ENCODE measurements at places on chromosomes 6 and 20.

GRCh38 chr6:110284855-110285254 is 73.3 kb downstream of the METTL24 start:
- no peak for DNase-seq

GRCh38 chr20:24772667-24773066 is 176.4 kb upstream of the CST7 start:
- no peak for DNase-seq

GRCh38 chr6:110875548-110876169 is 1.1 kb downstream of the AMD1 start:
- peak; percentile 39 for DNase-seq

- no peak for DNase-seq
These were observed 843.8 kb upstream of the GJE1 start for GRCh38 chr6:141288947-141289346.

GRCh38 chr6:32290886-32291450 is 67.1 kb upstream of the NOTCH4 start:
- DNase-seq = no peak

- DNase-seq = no peak
These were observed 402.5 kb downstream of the RFPL4B start for GRCh38 chr6:112749673-112750072.

GRCh38 chr6:17842014-17842776 is 135.5 kb upstream of the NUP153 start:
- no peak for DNase-seq

GRCh38 chr6:158220786-158221442 is 52.8 kb downstream of the GTF2H5 start:
- DNase-seq = peak; percentile 49

- no peak for DNase-seq
These were observed 27.8 kb upstream of the MYCT1 start for GRCh38 chr6:152669895-152670294.

GRCh38 chr20:50215926-50216325 is 25.3 kb downstream of the CEBPB start:
- DNase-seq = no peak

DNA sequence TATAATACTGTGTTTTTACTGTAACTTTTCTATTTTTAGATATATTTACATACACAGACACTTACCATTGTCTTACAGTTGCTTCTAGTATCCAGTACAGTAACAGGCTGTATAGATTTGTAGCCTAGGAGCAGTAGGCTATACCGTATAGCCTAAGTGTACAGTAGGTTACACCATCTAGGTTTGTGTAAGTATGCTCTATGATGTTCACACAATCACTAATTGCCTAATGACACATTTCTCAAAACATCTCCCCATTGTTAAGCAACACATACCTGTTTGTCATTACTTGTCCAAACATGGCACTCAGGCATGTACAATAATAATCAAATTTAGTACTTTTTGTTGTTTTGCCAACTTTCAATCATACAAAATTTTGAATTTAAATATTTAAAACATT is 757.3 kb downstream of the DOK5 start:
- DNase-seq = no peak

DNA sequence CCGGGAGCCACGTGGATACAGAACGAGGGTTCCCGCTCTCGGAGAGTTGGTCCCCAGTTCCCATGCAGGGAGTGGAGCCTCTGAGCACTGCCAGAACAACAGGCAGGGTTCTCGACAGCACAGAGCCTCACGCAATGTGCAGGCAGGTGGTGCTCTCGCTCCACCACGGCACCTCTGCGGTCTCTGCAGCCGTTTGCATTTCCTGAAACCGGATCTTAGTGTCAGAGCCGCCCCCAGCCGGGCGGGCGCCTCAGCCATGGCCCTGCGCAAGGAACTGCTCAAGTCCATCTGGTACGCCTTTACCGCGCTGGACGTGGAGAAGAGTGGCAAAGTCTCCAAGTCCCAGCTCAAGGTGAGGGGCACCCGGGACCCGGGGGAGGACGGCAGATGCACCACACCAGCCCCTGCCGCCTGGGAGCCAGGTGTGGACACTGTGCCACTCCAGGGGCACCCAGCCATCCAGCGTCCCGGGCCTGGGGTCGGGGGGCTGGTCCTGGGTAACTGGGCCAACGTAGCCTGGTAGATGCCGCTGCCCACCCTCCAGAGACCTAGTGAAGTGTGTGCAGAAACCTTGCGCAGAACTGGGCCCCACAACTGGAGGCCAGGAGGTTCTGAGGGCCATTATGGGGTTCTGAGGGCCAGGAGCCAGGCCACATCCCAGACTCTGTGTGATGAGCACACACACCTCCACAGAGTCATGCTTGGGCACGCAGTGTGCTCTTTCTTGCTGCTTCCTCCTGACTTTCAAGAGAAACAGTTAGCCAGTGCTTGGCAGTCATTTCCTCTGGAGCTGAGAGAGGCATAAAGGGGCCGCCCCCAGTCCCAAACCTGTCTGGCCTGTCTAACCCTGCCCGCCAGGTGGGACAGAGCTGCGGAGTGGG is at the start of gene DEF6:
TSS of gene DEF6 (plus strand) at position 218 of the 881 bp plus-strand sequence. CDS start at position 257, 39 bp downstream.
- peak; percentile 78 for DNase-seq

DNA sequence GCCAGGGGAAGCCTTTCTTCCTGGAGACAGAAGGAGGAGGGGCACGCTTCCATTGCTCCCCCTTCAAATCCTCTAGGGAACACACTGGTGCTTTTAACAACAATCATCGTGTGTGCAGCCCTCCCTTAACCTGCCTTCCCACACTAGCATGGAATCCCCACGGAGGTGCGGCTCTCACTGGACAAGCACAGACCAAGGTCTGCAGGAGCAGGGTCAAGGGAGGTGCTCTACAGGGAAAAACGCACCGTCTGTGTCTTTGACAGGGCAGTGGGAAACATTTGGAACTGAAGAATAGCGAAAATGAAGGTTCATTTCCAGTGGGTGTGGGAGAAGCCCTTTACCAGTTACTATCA is 527.1 kb downstream of the QKI start:
- DNase-seq = no peak

DNA sequence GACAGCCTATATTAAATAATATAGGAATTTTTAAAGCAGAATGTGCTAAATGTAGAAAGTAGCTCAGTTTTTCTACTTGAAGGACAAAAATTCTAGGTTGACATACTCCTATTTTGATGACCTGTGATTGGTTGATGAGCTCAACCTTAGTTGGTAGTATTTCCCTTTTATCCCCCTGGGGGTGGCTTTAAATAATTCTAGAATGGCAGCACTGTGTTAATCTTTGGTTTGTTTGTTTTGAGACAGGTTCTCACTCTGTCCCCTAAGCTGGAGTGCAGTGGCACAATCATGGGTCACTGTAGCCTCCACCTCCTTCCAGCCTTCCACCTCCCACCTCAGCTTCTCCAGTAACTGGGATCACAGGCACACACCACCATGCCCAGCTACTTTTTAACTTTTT is 29.2 kb downstream of the FARS2 start:
- DNase-seq = no peak

- DNase-seq = no peak
These were observed 130.5 kb downstream of the HFE start for GRCh38 chr6:26217714-26218075.

DNA sequence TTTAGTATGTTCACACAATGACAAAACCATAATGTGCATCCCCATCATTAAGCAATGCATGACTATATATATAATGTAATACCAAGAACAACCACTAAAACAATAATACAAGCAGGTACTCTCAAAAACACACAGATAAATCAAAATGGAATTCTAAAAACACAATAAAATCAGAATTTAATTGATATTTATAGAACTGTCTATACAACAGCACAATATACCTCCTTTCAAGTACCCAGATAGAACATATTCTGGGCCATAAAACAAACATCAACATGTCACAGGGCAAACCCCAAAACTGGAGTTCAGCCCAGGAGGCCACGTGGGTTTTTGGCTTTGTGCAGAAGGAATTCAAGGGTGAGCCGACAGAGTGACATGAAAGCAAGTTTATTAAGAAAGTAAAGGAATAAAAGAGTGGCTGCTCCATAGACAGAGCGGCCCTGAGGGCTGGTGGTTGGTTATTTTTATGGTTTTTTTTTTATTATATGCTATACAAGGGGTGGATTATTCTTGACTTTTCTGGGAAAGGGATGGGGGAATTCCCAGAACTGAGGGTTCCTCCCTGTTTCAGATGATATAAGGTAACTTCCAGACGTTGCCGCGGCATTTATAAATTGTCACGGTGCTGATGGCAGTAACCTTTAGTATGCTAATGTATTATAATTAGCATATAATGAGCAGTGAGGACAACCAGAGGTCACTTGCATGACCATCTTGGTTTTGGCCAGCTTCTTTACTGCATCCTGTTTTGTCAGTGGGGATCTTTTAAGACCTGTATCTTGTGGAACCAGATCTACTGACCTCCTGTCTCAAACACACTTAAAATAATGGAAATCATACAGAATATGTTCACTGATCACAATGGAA is 5.6 kb downstream of the RAB23 start:
- DNase-seq = no peak

GRCh38 chr20:64161356-64162238 is 2.7 kb upstream of the MYT1 start:
- no peak for DNase-seq

DNA sequence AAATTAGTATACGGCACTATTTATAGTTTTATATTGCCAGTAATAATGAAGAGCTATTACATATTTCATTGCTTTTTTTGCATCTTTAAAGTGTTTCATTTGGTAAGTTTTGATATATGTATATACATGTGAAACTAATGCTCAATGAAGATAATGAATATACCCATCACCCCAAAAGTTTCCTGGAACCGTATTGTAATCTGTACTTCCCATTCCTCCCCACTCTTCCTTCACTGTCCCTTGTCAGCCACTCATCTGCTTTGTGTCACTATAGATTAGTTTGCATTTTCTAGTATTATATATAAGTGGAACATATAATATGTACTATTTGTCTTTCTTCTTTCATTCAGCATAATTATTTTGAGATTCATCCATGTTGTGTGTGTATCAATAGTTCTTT is 10.3 kb upstream of the TBC1D32 start:
- no peak for DNase-seq

DNA sequence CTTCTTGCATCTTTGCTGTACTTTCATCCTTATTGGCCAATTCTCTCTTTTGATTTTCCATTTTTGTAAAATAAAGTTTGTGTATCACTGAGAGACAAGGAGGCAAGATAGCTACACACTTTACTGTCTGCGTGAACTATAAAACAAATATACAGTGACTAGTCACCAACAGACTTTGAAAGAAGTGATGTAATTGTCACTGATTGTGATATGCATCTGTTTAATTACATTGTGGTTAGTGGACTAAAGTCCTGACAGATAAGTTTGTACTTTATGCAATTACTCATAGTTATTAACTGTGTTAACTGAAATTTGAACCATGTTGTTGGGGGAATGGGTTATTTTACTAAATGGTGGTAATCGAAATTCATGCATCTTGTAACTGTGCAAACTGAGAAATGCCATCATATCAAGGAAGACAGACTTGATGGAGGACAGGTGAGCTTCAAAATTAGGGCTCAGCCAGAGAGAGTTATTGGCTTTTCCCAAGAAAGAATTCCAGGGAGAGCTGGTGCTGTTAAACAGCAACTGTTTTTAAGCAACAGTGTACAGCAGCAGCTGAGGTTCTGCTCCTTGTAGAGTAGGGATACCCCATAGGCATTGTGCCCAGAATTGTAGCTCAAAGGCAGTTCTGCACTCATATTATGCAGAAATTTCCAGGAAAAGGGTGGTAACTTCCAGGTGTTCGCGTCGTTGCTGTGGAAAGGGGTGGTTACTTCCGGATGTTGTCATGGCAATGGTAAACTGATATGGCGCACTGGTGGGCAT is 62.9 kb downstream of the EFHC1 start:
- DNase-seq = no peak
